ENCODE measurements at places on chromosomes 3 and 15. TPM values are rescaled to one million over a fixed set of nuclear protein-coding genes. Genes with fewer than 3 reads are reported as not detected.

DNA sequence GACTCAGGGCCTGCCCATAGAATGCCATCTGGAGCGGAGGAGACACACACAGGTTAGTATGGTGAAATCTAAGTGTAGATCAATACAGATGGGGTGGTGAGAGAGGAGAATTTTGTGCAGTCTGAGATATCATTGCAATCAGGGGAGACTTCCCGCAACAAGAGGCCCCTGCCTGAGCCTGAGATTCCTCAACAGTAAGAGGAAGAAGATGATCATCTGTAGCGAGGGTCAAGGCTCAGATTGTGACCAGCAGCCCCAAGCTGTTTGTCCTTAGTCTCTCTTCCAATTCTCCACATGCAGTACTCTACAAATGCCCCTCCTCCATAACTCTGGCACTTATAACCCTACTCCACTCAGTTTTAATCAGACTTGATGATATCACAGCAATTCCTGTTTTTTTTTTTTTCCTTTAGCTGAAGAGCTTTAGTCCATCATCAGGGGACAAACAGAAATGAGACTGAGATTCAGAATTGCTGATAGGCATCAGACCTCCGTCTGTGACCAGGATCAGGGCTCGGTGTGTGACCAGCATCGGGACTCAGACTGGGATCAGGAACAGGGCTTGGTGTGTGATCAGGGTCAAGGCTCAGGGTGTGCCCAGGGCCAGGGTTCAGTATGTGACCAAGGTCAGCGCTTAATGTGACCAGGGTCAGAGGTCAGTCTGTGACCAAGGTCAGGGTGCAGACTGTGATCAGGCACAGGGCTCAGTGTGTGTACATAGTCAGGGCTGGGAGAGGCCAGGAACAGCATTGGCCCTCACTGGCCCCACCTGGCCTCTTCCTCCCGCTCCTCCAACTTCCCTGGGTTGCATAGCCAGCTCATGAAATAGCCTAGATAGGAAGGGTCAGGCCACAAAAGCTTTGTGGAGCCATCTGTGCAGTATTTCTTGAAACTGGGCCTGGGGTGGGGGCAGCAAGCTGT lies 14.1 kb downstream of the LOXL1 start:
- no peak for DNase-seq

GRCh38 chr3:23004971-23005370 lies 198.2 kb upstream of the UBE2E2 start:
- no peak for DNase-seq

Gene FOXB1
- 5.2 TPM for total RNA-seq

GRCh38 chr3:9809239-9809614 lies 835 bp upstream of the TTLL3 start:
- DNase-seq, result no peak

Gene KCNAB1
- total RNA-seq, result not detected

DNA sequence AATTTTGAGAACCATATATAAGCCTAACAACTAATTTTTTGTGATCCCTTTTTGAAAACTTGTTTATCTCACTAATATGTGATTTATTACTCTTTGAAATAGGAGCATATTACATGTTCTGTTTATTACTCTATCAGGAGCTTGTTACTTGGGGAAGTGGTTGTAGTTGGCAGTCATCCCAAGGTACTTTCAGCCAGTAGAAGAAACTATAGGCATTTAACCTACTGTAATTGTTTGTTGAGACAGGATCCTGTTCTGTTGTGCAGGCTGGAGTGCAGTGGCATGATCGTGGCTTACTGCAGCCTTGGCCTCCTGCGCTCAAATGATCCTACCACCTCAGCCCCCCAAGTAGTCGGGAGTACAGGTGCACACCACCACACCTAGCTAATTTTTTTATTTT lies 195.6 kb downstream of the TCF12 start:
- DNase-seq, result no peak

DNA sequence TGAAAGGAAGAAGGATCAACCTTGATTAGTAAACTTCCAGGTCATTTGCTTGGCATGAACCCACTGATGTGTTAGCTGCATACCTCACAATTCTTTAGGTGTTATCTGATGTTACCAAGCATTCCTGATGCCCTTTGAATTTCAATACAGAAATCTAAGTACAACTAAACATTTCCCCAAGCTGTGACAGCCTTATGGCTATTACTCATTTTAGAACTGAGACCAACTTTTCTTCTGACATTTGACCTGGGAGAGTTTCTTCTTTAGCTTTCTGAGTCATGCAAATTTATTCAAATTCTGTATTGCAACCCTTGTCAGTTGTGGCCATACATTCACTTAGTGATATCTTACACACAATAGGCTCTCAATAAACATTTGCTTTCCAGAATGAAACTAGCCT lies 124.3 kb downstream of the TIGIT start:
- DNase-seq, result no peak

Gene MYRIP
- total RNA-seq, result not detected

DNA sequence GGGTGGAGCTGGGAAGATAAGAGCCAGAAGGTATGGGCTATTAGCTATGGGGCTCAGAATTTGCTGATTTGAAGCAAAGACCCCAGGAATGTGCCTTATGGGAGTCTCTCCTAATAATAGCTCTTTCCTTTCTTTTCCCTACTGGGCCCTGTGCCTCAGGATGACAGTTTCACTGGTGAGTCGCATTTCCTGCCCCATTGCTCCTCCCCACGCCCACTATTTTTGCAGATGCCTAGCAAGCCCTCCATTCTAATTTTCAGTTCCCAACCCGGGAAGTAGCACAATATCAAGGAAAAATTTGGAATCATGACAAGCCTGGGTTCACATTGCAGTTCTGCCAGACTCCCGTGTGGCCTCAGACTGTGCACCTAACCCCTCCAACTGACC lies 583 bp downstream of the IL17RE start:
- no peak for DNase-seq

Gene RYR3
- not detected for total RNA-seq

DNA sequence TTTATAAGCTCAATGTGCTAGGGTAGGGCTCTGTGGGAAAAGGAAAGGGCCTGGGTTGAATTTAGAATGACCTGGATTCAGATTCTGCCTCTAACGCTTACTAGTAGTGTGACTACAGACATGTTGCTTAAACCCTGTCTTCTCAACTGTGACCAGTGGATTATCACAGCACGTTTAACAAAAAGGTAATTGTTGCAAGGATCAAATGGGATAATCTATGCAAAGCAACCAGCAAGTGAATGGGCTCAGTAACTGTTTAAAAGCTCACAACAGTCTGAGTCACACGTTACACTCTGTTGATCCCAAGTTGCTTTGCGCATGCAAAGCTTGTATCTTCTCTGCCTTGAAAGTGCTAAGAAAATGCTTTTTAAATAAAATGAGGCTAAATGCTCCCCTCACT lies 236.5 kb downstream of the IL20RB start:
- DNase-seq, result no peak

DNA sequence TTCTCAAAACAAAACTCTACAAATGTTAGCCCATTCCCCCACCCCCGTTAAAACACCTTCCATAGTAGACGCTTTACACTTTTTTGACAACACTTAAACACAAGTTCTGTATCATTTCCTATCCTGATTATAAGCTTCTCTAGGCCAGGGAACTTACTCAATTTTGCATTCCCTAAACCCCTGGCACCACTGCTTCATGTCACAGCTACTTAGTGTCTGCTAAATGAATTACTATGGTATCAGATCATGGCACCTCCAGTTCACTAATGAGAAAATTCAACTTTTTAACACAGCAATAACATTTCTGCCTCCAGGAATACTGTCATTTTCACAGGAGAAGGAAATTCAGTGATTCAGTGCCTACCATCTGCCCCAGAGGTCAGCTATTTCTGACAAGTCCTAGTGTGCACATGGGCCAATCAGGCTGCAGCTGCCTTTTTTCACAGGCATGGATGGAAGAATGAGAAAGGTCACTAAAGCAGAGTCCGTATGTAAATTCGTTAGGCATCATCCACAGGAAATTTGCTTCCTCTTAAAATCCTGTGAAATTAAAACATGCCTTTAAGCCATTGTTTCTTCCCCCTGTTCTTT lies 18.5 kb downstream of the SFMBT1 start:
- no peak for DNase-seq

DNA sequence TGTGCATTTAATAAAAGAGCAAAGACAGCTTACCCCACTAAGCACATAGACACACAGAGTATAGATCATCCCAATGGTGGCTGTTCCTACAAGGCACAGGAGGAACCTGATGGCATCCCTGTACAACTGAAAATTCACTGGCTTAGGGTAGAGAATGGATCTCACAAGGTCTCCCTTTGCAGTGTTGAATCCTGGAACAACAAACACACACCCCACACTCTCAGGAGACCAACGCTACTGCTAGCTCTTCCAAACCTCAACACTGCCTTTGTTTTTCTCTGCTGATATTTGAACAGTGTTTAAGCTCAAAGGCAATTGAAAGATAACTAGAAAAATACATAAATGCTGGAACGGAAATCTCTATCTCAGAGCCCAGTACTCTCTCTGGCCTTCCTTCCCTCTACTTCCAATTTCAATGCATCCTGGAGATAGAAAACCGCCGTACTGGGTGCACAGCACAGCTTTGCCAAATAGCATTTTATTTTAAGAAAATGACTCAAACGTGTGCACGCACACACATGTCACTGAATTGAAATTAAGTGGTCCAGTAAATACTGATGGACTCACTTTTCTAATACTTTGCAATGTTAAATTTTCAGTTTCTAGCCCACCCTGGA lies 87.5 kb upstream of the ATP13A5 start:
- DNase-seq, result no peak

DNA sequence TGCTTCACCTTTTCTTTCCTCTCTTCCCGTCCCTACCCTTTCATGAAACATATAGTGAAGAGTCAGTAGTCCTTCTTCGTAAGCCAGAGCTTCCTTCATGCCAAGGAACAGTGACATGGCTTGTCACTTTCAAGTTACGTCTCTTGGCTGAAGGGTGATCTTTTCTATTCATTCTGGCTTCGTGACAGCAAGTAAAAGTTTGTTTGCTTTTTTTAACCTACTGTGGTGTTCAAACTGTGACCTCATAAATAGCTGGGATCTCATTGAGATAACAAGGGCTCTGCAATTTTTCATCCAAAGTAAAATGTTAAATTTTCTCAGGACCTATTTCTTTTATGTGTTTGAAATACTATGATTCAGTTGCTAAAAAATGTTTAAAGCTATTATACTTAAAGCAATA lies 10.5 kb downstream of the CDIN1 start:
- no peak for DNase-seq

Measured in activated CD4-positive, alpha-beta memory T cell treated with anti-CD3 and anti-CD28 coated beads, Interleukin-2, amount 10 ng/mL, durations not matched to agents 7 days and 5 days (primary cell).